HuH-7 (cell line): ENCODE measurements at places on chromosomes 12 and 14.

DNA sequence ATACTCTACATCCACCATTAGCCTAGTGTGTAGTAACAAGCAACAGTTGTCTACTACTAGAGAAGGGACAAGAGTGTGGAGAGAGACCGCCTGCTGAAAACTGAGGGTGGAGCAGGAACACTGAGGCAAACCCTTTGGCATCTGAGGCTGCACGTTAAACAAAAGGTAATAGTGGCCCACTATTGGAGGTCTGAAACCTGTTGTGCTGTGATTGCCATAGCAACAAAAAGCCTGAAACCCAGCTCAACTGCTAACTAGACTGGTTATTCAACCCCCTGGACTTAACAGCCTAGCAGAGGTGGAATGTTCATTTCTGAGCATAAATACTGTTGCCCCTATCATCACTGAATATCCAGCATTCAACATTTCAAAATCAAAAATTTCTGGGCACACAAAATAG lies 43.0 kb downstream of the PPP4R4 start:
- DNase-seq = no peak

- no peak for DNase-seq
Observed at GRCh38 chr12:31597066-31597465, 6.1 kb upstream of the DENND5B start.

- no peak for DNase-seq
Observed at GRCh38 chr14:33782923-33783322, 168.0 kb downstream of the EGLN3 start.

DNA sequence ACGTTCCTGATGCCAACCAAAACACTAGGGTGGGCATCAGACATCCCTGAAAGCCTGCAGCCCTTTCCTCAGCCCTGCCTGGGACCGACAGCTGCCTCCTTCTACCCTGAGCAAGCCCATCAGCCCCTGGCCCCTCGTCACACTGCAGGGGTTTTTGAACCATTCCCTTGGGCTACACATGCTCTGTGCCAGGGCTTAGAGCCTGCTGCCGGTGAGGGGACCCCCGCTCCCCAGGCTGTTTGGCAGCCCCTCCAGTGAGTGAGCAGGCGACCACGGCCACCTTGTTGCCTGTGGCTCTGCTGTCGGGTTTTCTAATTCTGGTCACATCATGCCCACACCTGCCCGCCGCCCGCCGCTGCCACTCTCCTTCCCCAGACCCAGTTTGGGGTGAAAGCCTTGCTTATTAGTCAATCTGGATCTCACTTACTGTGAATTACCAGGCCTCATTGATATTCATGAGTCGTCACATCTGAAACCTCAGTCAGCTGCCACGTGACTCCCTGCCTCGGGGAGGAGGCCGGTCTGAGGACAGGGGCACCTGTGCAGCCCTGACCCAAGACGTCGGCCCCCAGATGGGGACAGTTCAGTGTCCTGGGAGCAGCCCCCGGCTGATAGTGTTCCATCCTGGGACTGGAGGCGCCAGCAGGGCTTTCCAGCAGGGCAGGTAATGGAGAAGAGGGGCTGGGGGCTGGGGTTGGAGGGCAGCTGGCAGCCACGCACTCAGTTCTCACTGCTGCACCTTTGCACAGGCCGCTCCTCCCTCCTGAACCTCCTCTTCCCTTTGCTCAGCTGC lies 163.0 kb downstream of the RBM19 start:
- no peak for DNase-seq

- DNase-seq = no peak
Observed at GRCh38 chr12:94602024-94602423, 48.3 kb downstream of the TMCC3 start.

DNA sequence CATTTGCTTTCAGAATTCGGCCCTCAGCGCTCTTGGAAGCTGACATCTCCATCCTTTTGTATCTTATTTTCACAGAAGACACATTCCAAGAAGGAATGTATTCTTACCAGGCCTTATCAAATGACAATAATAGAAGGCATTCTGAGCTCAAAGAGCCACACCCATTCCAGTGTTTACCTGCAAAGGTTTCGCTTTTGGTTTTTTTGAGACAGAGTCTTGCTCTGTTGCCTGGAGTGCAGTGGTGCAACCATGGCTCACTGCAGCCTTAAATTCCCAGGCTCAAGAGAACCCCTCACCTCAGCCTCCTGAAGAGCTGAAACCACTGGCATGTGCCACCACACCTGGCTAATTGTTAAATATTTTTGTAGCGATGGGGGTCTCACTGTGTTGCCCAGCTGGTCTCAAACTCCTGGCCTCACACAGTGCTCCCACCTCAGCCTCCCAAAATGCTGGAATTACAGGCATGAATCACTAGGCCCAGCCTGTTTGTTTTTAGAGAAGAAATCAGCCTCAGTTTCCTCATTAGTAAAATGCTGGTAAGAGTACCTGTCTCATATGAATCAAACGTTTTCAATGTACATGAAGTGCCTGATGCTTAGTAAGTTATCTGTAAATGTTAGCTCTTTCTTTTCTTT lies 69.2 kb downstream of the SLC6A12 start:
- DNase-seq = no peak

- DNase-seq = peak; percentile 98
Observed at GRCh38 chr12:54379398-54380201, 4.9 kb downstream of the ZNF385A start.

DNA sequence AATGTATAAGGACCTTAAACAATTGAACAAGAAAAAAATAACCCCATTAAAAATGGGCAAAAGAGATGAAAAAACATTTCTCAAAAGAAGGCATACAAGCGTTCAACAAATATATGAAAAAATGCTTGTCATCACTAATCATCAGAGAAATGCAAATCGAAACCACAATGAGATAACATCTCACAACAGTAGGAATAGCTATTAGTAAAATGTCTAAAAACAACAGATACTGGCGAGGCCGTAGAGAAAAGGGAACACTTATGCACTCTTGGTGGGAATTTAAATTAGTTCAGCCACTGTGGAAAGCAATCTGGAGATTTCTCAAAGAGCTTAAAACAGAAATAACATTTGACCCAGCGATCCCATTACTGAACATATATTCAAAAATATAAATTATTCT lies 769.8 kb upstream of the MGAT4C start:
- no peak for DNase-seq

DNA sequence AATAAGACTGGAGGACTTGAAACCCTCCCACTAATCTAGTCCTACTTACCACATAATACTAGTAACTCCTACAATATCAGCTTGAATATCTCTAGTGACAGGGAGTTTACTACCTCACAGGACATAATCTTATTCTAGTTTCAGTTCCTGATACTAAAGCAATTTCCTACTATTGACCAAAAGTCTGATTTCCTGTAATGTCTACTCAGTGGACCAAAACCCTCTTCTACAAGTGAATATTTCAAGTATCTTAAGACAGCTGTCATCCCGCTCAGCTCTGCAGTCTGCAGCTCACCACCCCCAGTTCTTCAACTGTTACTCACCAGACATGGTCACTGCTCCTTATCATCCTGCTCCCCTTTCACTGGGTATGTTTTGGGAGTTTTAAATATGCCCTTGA lies 70.8 kb upstream of the TMCC3 start:
- no peak for DNase-seq

DNA sequence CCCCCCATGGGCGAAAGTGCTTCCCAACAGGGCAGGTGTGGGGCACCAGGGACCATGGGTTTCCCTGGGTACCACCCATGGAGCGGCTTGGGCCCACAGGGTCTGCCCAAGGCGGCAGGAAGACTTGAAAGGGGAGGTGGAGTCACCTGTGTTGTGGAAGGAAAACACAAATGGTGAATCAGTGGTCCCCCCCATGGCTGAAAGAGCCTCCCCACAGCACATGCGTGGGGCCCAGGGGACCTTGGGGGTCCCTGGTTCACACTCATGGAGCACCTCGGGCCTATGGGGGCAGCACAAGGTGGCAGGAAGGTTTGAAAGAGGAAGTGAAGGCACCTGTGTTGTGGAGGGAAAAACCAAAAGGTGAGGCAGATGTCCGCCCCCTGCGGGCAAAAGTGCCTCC lies 581.9 kb downstream of the ALG10 start:
- DNase-seq = no peak

GRCh38 chr14:55585854-55586253 lies 5.8 kb downstream of the KTN1 start:
- DNase-seq = no peak

- no peak for DNase-seq
Observed at GRCh38 chr12:57079821-57080220, 1.2 kb upstream of the NEMP1 start.

DNA sequence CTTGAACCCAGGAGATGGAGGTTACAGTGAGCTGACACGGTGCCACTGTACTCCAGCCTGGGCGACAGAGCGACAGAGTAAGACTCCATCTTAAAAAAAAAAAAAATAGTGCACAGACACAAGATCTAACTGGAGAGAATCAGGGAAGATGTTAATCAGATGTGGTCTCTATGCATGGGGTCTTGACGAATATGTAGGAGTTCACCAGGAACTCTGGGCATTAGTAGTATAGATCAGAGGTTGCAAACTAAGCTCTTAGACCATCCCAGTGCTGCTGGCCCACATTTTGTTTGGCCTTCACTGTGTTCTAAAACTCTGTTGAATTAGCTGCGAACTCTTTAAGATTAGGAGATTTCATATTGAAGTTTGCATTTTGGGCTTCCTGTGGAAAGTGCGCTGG lies 31.6 kb downstream of the SNRNP35 start:
- no peak for DNase-seq

DNA sequence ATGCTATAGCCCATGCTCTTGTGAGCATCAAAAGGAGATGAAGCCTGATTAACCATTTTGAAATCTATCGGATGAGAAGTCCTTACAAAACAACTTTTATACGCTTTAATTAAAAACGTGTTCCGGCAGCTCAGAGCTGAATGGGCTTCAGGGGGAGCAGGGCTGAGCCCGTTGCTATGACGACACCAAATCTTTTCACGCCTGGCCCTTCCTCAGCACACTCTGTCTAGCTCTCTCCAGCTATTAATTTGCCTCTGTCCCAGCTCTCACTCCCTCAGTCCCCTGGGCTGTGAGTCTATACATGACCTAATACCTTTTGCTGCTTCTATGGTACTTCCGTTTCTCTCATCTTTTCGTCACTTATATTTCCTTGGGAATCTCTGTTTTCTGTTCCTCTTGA lies 15.8 kb downstream of the FOXA1 start:
- DNase-seq = no peak

- peak; percentile 32 for DNase-seq
Observed at GRCh38 chr12:211142-211465, 2.9 kb downstream of the SLC6A12 start.

GRCh38 chr14:89425931-89426330 lies 8.9 kb upstream of the FOXN3 start:
- no peak for DNase-seq

DNA sequence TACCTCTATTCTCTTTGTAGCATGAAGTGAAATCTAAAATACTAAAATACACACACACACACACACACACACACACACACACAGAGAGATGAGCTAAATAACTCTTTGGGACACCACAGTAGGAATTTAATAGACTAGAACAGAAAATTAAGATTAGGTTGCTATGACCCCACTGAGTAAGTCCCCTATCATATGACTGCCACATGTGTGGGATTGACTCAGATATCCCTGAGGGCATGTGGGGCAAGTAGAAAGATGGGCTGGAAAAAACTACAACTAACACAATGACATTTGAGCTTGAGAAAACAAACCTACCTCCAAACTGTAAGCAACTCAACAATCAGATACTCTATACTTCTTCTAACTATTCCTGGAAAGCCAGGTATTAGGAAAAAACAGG lies 27.0 kb downstream of the SLC25A21 start:
- no peak for DNase-seq

DNA sequence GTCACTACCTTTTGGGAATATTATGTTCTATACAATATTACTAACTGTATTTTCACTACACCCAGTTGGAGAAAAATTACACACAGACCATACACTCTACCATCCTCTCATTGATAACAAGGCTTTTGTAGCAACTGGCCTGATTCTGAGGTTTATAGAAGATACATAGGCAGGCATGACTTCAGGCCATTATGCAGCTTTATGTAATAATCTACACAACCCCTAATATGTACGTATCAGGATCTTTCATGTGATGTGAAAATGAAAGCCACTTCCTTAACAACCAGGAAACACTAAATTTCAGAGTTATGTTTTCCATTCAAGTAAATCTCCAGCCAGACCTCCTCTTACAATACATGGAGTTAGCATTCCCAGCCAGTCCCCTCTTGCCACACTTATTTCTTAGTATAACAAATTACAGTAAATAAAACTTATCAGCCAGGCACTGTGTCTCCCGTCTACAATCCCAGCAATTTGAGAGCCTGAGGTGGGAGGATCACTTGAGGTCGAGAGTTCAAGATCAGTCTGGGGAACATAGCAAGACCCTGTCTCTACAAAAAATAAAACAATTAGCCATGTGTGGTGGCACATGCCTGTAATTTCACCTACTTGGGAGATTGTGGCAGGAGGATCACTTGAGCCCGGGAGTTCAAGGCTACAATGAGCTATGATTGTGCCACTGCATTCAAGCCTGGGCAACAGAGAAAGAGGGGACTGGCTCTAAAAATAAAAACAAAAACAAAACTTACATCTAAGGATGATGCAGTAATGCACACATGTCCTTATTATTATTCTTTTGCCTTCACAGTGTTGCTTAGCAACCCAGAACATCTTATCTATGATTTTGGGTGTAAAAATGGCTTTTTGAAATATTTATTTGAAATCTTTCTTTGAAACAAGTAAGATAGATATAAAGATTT lies 10.4 kb upstream of the OSBPL8 start:
- no peak for DNase-seq

DNA sequence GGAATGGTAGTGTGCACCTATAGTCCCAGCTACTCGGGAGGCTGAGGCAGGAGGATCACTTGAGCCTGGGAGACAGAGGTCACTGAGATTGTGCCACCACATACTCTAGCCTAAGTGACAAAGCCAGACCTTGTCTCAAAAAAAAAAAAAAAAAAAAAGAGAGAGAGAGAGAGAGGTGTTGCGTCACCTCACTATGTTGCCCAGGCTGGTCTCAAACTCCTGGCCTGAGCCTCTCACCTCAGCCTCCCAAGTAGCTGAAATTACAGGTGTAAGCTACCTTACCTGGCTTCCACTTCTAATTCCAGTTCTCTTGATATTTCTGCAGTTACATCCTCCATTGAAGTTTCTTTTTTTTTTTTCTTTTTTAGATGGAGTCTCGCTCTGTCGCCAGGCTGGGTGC lies 94.3 kb downstream of the PRICKLE1 start:
- no peak for DNase-seq

GRCh38 chr14:93231129-93231979 lies 24.3 kb downstream of the UBR7 start:
- no peak for DNase-seq

- peak; percentile 49 for DNase-seq
Observed at GRCh38 chr12:6096527-6096926, 27.9 kb downstream of the VWF start.

- DNase-seq = no peak
Observed at GRCh38 chr14:77782202-77782601, 17.7 kb upstream of the ADCK1 start.

DNA sequence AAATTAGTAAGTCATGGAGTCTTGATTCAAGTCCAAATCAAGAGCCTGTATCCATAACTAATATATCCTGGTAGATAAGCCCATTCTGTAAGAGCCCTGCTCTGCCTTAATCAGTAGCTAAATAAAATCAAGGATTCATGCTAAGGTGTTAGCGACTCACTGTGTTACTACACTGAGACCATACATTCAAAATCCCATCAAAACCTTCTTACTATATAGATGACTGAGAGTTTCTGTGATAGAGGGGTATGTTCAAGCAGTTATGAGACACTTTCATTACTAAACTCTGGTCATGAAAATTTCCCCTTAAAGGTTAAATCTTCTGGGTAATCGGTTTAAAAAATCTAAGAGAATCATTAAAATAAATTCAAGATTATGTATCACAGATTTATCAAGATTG lies 78.5 kb downstream of the MDGA2 start:
- no peak for DNase-seq

GRCh38 chr12:79522257-79522988 lies 168.3 kb downstream of the PAWR start:
- no peak for DNase-seq
